IPS-NIHi11 (cell line): ENCODE measurements at places on chromosomes 7 and 10.

DNA sequence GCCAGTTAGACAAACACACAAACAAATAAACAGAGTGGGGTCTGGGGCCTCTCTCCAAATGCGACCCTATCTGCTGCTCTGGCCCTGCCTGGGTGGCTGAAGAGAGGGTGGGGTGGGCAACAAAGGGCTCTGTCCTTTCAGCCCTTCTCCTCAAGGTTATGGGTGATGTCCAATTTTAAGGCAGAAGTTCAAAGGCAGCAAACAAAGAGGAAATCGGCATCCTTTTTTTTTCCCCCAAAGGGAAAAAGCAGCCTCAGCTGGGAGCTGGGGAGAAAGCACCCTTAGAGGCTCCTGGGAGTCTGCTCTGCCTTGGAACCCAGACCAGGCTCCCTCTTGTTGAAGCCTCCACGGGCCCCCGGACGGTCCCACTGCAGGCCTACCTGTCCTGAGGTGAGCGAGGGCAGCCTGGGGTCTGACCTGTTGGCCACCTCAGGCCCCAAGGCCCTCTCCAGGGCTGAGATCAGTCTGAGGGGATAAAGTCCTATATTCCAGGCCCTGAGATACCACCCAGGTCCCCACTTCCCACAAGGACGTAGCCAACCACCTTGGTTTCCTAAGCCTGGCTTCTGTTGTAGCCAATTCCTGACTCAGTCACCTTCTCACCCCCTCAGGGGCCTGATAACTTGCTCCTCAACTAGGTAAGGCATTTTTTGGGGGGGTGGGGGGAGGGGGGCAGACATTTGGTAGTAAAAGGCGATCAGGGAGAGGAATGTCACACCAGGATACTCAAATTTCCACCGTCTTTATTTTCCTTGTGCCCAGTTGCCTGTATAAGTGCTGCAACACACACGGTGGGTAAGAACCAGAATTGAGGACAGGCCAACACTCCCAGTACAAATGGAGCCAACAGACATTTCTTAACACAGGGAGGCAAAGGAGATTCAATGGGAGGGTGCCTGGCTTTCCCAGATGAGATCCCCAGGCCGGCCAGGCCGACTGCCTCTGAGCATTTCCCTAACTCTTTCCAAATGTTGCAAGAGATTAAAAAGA is 4.3 kb downstream of the HOXA11 start:
- DNase-seq, result no peak

DNA sequence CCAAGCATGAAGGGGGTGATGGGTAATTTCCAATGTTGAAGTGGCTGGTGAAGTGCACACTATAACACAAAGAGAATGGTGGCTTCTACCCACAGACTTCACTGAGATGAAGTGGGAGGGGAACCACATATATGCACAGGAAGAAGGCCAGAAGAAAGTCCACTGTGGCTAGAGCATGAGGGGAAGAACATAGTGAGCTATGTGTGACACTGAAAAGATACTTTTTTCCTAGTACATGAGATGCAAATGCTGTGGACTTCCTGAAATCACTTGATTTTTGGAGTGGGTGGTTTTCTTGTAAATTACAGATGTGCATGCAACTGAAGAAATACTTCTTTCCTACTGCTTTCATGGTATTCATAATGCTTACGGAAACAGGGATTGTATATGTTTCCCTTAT is 115.6 kb upstream of the PHYHIPL start:
- DNase-seq, result no peak

- no peak for DNase-seq
These were observed 313.8 kb upstream of the BMPER start for GRCh38 chr7:33591490-33591889.

GRCh38 chr10:129854796-129855705 is 109.0 kb downstream of the EBF3 start:
- no peak for DNase-seq

GRCh38 chr7:150797661-150798060 is 2.5 kb downstream of the TMEM176B start:
- no peak for DNase-seq

DNA sequence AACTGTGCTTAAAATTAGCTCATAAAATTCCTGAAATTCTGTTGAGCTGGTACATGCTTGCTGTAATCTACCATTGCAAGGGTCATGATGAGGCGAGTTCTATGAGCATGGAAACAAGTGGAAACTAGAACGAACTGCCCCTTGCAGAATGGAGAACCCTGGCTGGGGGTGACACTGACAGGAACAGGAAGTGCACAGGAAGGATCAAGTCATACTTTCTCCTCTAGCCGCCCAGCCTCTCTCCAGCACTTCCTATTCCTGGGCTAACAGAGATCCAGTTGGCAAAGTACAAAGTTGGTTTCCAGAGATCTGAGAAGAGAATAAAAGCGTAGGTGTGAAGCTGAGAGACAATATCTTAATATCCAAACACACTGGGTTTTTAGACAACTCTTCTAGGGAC is 414.2 kb upstream of the PODXL start:
- no peak for DNase-seq

GRCh38 chr10:93566435-93567276 is at the start of gene FFAR4:
Gene FFAR4, plus strand, starts transcription at chr10:93566665. Its CDS starts 56 bp downstream, at chr10:93566721.
- peak; percentile 81 for DNase-seq

DNA sequence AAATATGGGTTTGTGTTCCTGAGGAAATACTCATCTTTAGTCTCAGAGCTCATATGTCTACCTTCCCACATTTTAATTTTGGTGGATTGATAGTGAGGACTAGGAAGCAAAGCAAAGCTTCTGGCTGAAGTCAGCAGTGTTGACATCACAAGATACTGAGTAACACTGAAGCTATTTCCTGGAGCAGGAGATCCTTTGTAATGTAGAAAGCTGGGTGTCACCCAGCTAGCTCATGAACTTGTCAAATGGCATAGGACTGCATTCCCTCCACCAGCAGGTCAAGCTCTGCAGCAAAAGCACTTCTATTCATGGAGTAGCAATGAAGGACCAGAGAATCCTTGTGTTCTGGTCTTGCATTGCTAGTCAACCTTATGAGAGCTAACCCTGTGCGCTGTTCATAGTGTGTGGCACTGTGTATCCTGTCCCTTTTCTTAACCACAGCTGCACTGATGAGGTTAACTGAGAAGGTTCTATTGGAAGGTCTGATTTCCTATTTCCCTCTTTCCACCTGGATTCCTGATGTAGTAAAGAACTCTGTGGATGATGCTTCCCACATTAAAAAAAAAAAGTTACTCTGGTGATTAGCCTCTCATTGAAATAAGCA is 94.8 kb upstream of the ZNF804B start:
- DNase-seq, result peak; percentile 48

GRCh38 chr7:75968012-75968411 is 26.4 kb downstream of the TMEM120A start:
- DNase-seq, result no peak

GRCh38 chr10:98899018-98899417 is 336.6 kb downstream of the HPSE2 start:
- no peak for DNase-seq

DNA sequence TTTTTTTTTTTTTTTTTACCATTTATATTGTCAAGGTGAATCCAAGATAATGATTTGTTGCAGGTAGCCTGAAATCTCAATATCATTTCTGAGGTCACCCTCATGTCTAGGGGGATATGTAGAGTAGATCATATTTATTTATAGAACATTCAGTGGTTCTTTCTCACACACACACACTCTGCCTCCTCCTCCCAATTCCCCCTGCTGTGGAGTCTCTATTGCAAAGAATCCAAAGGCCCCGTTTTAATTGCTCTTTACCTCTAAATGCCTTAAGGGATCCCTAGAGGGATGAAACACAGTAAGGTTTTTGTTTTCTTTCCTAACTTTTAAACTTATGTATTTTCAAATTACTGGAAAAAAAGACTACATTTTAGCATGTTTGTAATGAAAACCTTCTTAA is 170.0 kb downstream of the PRKG1 start:
- DNase-seq, result no peak

DNA sequence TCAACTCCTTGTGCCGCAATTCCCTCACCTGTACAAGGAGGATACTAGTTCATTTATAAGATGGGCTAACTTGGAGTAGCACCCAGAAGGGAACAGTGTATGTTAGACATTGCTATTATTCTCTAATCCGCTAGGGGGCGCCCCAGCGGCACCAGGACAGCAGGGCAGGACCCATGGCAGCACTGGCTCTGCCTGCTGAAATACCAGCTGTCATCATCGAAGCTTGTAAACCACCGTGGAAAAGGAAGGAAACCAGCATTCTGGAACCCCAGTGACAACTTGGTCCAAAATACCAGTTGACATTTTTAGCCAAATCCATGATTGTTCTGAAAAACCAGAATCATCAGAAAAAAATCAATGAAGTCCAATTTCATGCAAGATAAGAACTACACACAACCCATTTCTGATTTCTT is 134.4 kb downstream of the ITGA8 start:
- peak; percentile 80 for DNase-seq

- no peak for DNase-seq
These were observed 119.6 kb upstream of the CTTNBP2 start for GRCh38 chr7:117992635-117993376.

- no peak for DNase-seq
These were observed 490.2 kb upstream of the AUTS2 start for GRCh38 chr7:69108097-69108496.
